ENCODE measurements at places on chromosomes 13 and 19. TPM values are rescaled to one million over a fixed set of nuclear protein-coding genes. Genes with fewer than 3 reads are reported as not detected.

- DNase-seq = no peak
Observed at GRCh38 chr13:40920826-40921225, 98.3 kb downstream of the ELF1 start.

DNA sequence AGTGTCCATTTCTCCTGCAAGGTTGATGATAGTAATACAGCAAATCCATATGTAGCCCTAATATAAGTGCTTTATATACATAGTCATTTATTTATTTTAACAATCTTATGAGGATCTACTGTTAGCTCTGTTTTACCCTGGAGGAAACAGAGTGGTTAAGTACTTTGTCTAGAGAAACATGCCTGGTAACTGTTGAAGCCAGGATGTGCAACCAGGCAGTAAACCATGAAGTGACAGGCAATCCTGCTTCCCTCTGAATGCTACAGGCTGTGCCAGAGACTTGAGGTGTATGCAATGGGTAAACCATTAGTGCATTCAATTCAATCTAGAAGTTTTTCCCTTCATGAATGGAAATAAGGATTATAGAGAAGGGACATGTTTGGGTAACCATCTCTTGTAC, 911.0 kb downstream of the PCDH17 start:
- no peak for DNase-seq

DNA sequence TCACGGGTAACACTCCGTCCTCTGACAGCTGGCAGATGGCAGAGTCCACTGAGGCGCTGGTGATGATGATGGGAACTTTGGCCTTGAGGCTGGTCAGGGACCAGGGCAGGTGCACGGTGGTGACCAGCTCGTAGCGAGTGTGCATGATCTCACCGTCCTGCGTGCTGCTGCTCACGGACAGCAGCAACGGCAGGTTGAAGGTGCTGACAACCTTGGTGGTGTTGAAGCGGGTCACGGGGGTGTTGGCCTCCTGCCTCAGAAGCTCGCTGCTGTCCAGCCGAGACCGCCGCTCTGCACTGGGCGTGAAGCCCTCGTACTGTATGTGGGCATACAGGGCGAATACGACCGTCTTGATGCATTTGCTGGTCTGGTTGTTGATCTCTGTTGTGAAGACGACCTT, 11.6 kb downstream of the ARRDC5 start:
- no peak for DNase-seq

- DNase-seq = peak; percentile 95
Observed at GRCh38 chr19:1154731-1155351, 19.2 kb downstream of the SBNO2 start.

The P2RY11 gene
- 6.6 TPM for total RNA-seq

The ZNF699 gene
- 0.93 TPM for total RNA-seq

DNA sequence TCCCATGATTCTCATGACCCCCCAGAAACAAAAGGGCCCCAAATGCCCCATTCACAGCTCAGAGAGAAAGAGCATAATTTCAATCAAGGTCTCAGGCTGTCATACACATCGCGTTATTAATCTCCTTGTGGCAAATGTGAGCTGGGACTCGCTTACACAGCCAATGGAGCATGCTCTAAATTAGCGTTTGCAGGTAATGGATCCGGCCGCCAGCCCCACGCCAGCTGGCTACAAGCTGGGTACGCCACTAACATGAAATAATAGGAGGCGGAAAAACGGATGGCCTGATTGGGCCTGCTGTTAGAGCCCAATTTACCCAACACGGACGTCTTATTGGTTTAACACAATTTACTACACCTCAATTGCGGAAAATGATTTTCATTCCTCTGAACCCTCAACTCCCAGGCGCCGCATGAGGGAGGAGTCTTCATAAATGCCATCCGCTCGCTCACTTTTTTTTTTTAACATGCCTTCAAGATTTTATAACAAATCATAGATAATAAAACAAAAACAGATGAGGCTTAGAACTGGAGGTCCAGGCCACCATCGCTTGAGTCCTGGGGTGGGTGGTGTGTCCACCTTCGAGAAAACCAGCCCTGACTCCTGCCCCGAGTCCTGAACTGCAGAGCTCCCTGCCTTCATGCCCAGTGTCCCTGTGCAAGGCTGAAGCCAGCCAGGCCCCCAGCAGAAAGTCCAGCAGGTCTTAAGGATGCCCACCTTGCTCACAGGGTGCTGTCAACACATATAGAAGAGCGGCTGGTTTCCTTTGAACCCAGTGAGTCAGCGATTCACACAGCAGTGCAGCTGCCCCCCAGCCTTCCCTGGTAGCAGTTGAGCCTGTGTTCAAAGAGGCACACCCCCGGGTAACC, 62.1 kb downstream of the PEPD start:
- peak; percentile 39 for DNase-seq

GRCh38 chr13:66689037-66689619, 541.0 kb downstream of the PCDH9 start:
- no peak for DNase-seq

The INAFM1 gene
- total RNA-seq = 5.6 TPM

The DYRK1B gene
- 5.5 TPM for total RNA-seq

GRCh38 chr19:7830272-7830771, 304 bp downstream of the EVI5L start:
- peak; percentile 54 for DNase-seq

- DNase-seq = no peak
Observed at GRCh38 chr19:18435842-18436670, 1.9 kb downstream of the ISYNA1 start.
